Neural progenitor cell (in vitro differentiated cells): ENCODE measurements at places on chromosomes 5 and 9.

DNA sequence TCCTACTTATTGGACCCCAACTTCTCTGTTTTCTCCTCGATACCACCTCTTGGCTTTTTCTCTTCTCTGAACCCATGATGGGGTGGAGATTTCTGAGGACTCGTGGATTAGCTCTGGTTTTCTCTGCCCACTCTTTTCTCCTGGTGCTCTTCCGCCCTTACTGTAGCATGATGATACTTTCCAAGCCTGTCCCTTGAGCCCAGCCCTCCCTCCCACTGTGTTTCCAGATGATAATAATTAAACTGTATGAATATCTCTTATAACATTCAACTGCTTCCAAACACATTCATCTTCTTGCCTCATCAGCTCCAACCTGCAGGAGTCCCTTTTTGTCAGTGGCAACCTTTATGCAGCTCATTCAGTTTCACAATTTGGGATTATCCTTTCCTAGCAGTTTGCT, 494.2 kb upstream of the KLF4 start:
- no peak for DNase-seq

- DNase-seq = no peak
Observed at GRCh38 chr5:89556215-89556913, 673.4 kb upstream of the MEF2C start.

GRCh38 chr9:76630916-76631315, 133.3 kb upstream of the PCA3 start:
- no peak for DNase-seq

- no peak for DNase-seq
Observed at GRCh38 chr5:27568811-27569210, 530.4 kb upstream of the CDH9 start.

DNA sequence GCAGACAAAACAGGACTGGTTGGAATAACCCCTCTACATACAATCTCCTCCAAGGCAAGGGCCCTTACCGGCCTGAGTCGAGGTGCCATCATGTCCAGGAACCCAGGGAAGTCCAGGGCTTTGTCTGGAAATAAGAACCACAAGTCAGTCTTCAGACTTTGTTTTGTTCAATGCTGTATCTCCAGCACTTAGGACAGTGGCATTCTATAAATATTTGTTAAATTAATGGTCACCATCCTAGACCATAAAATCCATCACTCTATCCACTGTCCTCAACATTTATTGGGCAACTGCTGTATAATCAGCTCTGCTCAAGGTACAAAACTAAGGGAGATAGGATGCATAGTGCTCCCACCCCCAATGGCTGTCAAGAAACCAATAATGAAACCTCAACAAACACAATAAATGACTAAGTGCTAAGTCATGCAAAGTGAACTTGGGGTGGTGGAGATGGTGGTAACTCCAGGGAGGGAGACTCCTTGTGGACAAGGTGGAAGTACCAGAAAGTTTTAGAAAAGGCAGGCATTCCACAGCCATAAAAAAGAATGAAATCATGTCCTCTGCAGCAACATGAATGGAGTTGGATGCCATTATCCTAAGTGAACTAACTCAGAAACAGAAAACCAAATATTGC, 5.0 kb downstream of the RELL2 start:
- DNase-seq = no peak

GRCh38 chr5:173891308-173892116, 3.4 kb downstream of the CPEB4 start:
- no peak for DNase-seq

GRCh38 chr9:468766-469426, 254.2 kb downstream of the DOCK8 start:
- no peak for DNase-seq

DNA sequence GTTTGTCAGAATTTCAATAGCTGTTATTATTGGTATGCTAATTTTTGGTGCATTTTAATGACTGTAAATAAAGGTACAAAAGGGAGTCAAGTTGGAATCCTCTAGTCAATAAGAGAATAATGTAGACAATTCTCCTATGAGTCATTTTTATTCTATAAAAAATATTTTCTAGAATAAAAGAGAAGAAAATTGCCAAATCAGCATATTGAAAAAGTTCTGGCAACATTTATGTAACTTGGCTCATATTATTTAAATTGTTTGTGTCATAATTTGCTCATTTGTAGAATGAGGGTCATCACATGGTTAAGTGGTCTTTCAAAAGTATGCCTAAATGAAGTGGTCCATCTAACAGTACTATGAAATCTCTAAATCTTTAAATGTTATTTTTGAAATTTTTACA, 1719.8 kb upstream of the WWC1 start:
- DNase-seq = no peak
